ENCODE measurements at places on chromosomes 2 and 18. TPM values are rescaled to one million over a fixed set of nuclear protein-coding genes. Genes with fewer than 3 reads are reported as not detected.

TRIM43 gene
- total RNA-seq = not detected

PUM2 gene
- total RNA-seq = 27.5 TPM

VPS4B gene
- total RNA-seq = 60.7 TPM

RFX8 gene
- total RNA-seq = 0.49 TPM

LYPD6 gene
- 15.9 TPM for total RNA-seq

FRZB gene
- total RNA-seq = 0.13 TPM

FBXO15 gene
- total RNA-seq = 0.06 TPM

D2HGDH gene
- total RNA-seq = 10.7 TPM

STK11IP gene
- total RNA-seq = 7.8 TPM

THUMPD2 gene
- total RNA-seq = 11.3 TPM

ANKRD62 gene
- total RNA-seq = not detected

HK2 gene
- total RNA-seq = 3.2 TPM

RAX gene
- not detected for total RNA-seq

CD28 gene
- not detected for total RNA-seq

ADGRF3 gene
- 0.06 TPM for total RNA-seq

PRSS56 gene
- not detected for total RNA-seq

TSPYL6 gene
- not detected for total RNA-seq

WIPF1 gene
- 7.3 TPM for total RNA-seq

INHBB gene
- total RNA-seq = 0.19 TPM

ALK gene
- total RNA-seq = not detected

POLE4 gene
- total RNA-seq = 22.0 TPM

INPP5D gene
- total RNA-seq = 37.7 TPM

AQP12A gene
- not detected for total RNA-seq

ERICH2 gene
- total RNA-seq = not detected

ALPG gene
- not detected for total RNA-seq

CNGA3 gene
- not detected for total RNA-seq

FBXO41 gene
- 0.19 TPM for total RNA-seq

SP140 gene
- total RNA-seq = not detected

CYS1 gene
- total RNA-seq = not detected

POTEJ gene
- 0.16 TPM for total RNA-seq

CCDC195 gene
- not detected for total RNA-seq

TUBB8B gene
- not detected for total RNA-seq

GALNT14 gene
- total RNA-seq = 0.13 TPM

NEUROD1 gene
- total RNA-seq = not detected

EPB41L3 gene
- 27.3 TPM for total RNA-seq

HOXD12 gene
- not detected for total RNA-seq

ARHGEF4 gene
- 1.0 TPM for total RNA-seq

TMEM163 gene
- total RNA-seq = 0.16 TPM

RAMP1 gene
- 0.25 TPM for total RNA-seq

SRD5A2 gene
- not detected for total RNA-seq

Data from bladder microvascular endothelial cell (primary cell).